AG04450 (cell line): ENCODE measurements at places on chromosomes 2 and 18.

DNA sequence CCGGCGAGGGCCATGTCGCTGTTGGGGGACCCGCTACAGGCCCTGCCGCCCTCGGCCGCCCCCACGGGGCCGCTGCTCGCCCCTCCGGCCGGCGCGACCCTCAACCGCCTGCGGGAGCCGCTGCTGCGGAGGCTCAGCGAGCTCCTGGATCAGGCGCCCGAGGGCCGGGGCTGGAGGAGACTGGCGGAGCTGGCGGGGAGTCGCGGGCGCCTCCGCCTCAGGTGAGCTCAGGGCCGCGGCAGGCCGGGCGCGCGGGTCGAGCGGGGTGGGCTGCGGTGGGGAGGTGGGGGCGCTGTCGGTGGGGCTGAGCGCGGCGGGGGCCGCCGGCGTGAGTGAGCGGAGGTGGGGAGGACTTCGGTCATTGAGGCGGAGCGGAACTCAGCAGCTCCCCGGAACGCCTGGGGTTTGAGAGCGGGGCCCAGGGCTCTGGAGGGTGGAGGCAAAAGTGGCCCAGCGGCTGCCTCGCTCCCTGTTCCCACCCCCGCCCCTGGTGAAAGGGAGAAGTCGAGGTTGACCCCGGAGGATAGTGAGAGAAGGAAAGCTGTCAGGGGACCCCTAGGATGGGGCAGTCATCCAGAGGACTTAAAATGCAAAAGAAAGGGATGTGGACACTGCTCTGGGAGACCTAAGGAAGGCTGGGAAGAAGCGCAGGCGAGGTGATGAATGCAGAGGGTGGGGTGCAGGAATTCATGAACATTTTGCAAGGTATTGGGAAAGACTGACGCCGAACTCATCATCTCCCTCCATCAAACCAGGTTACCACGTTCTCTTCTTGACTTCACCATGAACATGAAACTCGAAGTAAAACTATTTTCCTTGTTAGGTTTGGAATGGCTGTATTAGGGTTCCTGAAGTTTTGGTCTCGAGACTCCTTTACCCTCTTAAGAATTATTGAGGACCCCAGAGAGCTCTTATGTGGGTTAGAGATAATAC is 633 bp downstream of the MALT1 start:
- no peak for DNase-seq

DNA sequence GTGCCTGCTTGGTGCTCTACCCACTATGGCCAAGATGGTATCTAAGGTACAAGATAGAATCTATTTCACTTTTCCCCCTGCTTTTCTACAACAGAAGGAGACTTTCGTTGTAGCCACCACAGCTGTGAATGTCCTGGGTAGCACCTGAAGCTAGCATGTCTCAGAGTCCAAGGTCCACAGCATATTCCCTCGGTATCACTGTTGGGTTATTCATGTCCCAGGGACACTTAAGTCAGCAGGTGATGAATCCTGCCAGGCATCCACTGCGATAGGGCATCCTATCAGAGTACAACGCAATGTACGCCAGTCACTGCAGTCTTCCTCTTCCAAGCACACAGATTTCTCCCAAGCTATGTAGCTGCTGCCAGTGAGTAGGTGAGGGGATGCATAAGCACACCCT is 129.1 kb upstream of the LINC00305 start:
- no peak for DNase-seq

DNA sequence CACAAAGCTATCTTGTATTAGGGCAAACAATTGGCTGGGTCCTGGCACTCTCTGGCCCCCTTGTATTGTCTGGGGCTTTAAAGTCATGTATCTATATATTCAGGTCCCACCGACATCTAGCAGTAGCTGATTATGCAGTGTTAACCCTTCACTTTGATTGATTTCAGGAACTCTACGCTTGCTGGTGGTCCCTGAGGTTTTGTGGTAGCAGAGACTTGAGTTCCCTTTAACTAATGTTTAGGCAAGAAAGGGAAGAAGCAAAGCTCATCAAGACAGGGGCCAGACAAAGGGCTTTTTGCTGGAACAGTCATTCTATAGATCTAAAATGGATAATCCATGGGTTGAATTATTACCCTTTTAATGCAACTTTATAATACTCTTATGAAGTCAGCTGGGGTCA is 95.3 kb upstream of the EPB41L3 start:
- no peak for DNase-seq

GRCh38 chr2:77328134-77328931 is 193.8 kb downstream of the LRRTM4 start:
- no peak for DNase-seq

GRCh38 chr2:219531639-219532377 is 11.8 kb downstream of the CHPF start:
- DNase-seq: no peak

GRCh38 chr2:117232305-117232704 is 582.2 kb upstream of the DDX18 start:
- no peak for DNase-seq
